ENCODE measurements at places on chromosomes 1 and 21.

DNA sequence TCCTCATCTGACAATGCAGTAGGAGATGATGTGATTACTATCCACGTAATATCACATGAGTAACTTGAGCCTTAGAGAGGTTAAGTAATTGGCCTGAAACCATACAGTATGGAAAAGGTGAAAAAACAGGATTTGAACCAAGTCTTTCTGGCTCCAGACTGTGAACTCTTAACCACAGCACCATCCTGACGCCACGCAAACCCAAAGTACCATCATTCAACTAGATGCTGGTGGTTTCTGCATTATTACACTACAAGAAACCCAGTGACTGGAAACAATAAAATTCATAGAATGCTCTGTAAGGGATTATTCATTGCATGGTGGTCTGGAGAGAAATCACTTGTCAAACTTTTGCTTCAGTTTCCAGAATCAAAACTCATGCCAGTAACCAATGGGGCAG is 90.7 kb downstream of the MAB21L3 start:
- DNase-seq = no peak

GRCh38 chr1:197116156-197116555 is 30.3 kb downstream of the ASPM start:
- no peak for DNase-seq

- DNase-seq = peak; percentile 76
Observed at GRCh38 chr1:58515794-58516401, 30.6 kb downstream of the OMA1 start.

DNA sequence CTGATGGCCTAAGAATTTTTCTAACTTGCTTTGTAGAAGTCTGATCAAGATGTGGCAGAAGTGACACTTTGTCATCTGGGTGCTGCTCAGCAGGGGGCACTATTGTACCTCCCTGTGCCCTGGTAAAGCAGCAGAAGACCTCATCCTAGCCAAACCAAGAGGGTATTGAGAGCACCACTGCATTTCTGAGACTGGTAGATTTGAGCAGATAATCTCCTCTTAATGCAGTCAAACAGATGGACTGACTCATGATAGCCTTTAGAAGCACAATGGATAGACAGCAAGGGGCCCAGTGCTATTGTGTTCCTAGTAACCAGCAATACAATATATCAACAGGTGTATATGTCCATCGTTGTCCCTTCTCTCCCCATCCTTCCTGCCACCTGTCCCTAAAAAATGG is 5.7 kb downstream of the TPM3 start:
- peak; percentile 53 for DNase-seq

DNA sequence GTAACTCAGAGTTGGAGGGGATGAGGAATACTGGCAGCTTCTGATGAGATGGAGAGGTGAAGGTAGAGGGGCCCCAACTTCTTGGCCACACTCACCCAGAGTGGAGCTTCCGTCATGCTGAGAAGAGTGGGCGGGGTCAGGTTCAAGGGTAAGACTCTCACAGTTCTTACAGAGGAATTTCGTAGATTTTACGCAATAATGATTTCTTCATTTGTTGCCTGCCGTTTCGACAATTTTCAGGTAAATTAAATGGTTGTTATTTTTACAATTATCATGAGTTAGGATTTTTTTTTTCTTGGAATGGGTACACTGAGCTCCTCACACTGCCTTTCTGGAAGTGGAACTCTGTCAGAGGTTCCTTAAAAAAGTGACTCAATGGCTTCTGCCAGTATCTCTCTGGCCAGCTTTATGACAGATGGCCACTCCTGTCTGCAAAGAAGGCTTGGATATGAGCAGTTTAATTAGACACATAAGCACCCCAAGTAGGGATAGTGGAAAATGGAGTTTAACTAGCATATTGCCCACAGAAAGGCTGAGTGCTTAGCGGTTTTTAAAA is 13.8 kb upstream of the NLRP3 start:
- no peak for DNase-seq

GRCh38 chr1:54476530-54477109 is 70.4 kb upstream of the SSBP3 start:
- DNase-seq = no peak

- DNase-seq = peak; percentile 93
Observed at GRCh38 chr1:30748699-30749401, 8.7 kb downstream of the LAPTM5 start.

GRCh38 chr1:119004781-119005180 is 16.6 kb upstream of the TBX15 start:
- DNase-seq = no peak

DNA sequence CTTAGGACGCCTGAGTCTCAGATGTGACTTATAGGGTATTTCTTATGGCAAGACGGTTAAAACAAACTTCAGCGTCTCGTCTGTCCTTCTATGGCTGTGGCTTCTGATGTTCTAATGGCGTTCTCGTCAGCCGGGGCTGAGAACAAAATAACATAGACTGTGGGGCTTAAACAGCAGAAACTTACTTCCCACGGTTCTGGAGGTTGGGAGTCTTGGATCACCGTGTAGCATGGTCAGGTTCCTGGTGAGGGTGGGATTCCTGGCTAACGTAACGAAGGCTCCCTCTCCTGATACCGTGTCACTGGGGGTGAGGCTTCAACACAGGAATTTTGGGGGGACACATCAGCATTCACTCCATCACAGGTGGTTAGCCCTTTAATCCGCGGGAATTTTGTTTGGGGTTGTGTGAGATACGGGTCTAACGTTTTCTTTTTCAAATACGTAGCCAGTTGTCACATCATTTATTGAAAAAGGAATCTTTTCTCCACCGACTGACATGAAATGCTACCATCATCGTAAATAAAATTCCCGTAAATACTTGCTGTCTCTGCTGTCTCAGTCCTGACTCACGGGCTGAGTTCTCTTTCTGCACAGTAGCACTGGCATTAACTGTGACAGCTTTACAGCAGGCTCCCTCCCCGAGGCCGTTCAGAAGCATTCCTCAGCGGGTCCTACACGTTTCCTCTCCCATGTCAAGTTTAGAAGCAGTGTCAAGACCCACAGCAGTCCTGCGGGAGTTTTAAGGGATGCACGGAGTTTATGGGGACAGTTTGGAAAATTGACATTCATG is 8.1 kb upstream of the POFUT2 start:
- DNase-seq = no peak

- DNase-seq = no peak
Observed at GRCh38 chr1:184614667-184615066, 140.0 kb downstream of the EDEM3 start.

DNA sequence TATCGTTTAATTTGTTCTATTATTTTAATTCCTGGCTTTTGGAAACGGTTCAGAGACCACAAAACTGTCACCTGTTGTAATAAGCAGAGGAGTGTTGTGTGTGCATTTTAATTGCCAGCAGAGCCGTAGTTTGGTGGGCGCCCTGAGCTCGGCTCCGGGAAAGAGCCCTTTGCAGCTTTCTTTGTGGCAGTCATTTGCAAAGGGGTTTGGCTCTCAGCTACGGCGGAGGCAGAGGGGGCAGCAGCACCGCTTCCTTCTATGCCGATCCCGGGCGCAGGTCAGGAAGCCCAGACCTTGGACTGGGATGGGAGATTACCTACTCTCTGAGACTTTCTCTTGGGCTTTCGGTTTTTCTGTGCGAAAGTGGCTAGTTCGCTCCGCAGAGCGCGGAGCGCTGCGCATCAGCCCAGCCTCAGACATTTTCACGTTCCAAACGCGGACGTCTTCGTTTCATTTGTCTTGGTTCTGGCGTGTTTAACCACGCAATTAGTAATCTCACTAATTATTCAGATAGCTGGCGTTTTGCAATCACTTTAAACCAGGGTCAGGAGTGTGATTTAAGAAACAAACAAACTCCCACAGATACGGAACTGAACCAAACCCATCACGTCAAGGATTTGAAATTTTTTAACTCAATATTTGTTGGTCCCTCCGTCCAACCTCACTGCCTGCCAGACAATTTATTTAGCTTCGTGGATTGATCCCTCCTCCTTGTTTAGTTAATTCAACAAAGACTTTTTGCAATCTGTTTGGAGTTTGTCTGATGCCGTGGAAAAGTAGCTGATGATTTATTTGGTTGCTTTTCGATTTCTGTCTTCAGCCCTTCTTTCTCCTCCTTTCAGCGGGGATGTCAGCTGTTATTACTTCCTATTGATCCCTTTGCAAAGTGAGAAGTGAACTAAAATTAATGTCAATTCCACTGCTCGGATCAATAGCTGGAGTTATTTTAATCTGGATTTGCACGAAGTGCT is 3.9 kb downstream of the RNF220 start:
- no peak for DNase-seq

DNA sequence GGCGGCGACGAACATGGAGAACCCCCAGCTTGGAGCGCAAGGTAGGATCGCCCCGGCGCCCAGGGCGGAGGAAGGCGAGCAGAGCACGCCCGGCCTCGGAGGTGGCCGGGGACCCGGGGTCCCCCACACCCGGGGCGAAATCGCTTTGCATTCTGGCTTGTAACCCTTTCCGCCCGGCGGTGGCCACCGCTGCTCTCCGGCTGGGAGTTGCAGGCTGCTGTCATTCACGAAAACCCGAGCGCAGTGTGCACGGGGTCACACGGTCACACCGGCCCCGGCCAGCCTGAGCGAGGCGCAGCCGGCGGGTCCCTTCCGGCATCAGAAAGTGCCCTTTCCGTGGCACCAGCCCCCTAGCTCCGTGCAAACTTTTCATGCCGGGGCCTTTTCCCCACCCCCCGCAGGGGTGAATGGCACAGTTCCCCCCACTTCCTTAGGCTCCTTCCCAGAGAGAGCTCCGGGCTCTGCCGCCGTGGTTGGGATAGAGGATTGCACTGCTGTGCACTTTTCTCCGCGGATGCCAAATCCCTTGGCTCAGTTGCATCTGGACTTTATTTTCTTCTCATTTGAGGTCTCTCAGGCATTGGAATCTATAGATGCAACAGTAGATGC is 802 bp downstream of the KAZN start:
- no peak for DNase-seq

GRCh38 chr1:204928671-204929486 is 58.2 kb downstream of the NFASC start:
- DNase-seq = no peak

- no peak for DNase-seq
Observed at GRCh38 chr1:54453022-54453421, 46.8 kb upstream of the SSBP3 start.

DNA sequence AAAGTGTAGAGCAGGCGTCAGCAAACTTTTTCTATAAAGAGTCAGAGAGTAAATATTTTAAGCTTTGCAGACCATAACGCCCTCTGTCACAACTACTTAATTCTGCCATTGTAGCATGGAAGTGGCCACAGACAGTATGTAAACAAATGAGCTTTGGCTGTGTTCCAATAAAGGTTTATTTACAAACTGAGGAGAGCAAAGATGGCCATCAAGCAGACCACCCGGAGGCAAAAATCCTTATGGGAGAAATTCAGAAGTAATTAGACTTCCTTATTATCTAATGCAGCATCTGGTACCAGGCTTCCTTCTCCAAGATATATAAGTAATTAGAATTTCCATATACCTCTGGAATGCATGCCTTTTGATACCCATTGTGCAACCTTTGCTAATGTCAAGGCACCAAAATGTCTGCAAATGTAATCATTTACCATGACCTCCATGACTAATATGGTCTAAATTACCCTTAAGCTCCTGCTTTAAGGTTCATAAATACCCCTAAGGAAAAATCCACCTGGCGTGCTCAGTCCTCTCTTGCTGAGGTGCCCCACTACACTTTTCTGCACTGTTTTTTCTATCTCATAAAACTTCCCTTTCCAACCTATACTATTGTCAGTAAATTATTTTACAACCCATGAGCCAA is 377.8 kb downstream of the MATN1 start:
- DNase-seq = peak; percentile 86

DNA sequence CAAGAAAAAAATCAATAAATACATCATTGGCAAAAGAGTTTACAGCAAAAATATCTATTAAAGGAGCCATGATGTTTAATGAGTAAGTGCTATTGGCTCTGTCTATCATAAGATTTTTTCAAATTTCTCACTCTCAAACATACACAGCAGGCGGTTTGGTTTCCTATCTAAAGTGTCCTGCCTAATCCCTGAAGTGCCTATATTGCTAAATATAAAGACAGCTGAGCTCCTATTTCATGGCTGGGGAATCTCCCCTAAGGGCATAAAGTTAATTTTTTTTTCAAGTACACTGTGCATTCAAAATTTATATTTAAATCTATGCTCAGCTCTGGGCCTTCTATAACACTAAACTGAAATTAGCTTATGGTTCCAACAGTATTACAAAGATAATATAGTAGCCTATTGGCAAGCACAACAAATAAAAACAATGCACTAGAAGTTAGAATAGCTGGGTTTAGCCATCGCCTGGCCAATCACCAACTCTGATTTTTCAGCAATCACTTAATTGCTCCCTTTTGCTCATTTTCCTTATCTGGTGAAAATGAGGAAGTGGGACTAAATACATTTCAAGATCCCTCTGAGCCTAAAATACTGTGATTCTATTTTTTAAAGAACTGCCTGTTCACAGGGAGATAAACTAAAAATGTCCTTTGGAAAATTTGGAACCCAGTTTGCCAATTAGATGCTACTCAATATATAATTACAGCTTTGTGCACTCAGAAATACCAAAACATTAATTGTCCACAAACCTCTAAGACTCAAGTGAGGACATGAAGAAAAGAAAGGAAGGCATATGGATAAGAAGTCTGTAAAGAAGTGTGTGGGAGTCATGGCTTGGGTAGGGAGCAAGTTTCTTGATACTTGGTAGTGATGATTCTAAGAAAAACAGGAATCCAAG is 62.5 kb downstream of the WDR64 start:
- no peak for DNase-seq

- DNase-seq = peak; percentile 53
Observed at GRCh38 chr1:25520446-25521061, 22.9 kb upstream of the LDLRAP1 start.

DNA sequence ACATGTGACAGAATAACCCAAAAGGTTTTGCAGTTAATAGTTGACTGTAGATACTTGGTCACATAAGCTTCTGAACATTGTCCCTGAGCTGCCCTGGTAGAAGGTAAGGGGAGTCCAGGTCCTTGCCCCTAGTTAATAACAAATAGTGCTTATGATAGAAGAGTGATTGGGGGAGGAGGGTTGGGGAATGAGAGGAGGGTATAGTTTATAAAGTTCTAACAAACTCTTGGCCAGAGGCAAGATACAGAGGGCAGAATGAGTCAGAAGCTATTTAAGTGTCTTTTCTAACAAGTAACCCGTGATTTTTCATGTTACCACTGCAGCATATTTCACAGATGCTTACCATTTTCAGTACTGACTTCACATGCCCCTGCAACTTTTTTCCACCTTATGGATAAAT is 26.7 kb upstream of the MYOCOS start:
- peak; percentile 94 for DNase-seq

DNA sequence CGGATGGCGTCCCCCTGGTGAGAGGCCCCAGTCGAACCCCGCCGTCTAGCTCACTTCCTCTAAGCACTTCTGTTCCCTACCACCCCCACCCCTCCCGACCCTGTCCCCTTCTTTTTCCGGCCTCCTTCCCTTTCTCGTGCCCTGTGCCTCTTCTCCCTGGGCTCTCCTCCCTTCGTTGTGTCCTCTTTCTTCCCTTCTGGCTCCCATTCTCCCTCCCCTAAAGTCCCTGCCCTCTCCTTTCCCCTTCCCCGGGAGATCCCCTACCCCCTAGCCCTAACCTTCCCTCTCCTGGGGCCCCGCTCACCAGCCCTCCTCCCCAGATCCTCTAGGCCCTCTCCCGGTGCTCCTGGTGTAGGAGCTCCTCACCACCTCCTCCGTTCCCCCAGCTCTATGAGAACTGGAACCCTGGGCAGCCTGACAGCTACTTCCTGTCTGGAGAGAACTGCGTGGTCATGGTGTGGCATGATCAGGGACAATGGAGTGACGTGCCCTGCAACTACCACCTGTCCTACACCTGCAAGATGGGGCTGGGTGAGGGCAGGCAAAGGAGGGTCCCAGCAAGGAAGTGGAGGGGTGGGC is 15.9 kb downstream of the BCAN start:
- no peak for DNase-seq

GRCh38 chr1:202283379-202283844 is 58.3 kb downstream of the UBE2T start:
- DNase-seq = peak; percentile 84

GRCh38 chr21:44520326-44521300 is 19.4 kb downstream of the KRTAP10-1 start:
- no peak for DNase-seq

Data from renal cortical epithelial cell (primary cell).